ENCODE measurements at places on chromosomes 12 and 14.

DNA sequence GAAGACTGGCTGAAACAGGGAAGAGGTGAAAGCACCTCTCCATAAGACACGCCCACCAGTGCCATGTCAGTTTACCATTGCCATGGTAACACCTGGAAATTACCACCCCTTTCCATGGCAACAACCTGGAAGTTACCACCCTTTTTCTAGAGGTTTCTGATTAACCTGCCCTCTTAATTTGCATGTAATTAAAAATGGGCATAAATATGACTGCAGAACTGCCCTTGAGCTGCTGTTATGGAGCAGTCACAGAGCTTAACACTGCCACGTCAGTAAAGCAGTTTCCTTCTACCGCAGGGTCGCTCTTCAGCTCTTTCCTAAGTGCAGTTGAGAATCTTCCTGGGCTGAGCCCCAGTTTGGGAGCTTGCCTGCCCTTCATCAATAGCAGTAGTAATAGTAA, 55.2 kb downstream of the RASSF3 start:
- no peak for DNase-seq

DNA sequence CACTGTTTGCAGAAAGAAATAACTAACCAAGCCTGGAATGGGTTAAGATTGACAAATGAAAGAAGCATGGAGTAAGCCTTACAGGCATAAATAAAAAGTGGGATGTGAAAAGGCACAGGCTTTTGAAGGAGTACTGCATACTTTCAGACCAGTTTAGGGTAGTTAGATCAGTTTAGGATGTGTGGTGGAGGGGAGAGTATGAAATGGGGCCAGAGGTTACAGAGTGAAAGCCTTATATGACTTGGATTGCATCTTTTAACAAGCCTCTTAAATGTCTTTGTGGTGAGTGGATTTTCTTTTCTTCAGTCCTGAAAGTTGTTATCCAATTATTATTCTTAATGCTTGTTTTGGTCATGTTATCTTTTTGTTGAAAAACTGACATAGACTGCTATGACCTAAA, 52.2 kb upstream of the TRHDE start:
- no peak for DNase-seq

DNA sequence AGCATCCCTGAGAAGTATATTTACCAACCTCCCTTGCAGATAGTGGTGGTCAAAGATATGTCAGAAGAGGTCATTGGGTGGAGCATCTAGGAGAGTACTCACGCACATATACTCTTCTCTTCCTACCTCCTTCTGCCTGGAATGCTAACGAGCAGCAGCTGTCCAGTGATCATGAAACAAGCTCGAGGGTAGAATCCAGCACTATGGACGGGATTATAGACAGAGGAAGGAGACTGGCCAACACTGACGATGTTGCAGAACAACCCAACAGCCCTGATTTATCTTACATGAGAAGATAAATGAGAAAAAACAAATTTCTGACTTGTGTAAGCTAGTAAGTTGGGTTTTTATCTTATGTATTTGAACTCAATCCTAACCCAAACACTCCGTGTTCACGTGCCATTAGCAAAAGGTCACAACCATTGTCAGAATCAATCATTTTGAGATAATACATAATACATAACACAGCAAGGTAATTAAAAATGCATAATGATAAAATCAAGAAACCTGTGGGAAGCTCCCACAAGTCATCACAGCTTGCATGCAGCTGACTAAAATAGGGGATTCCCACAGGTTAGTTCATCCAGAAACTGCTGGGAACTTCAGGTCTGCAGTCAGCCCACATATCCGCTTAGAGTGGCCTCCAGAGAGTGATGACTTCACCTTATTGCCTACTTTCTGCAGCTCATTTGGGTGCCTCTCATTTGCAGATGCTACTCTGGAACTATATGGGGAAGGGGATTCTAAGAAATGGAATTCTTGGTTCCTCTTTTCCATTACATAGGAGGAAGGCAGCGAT, 36.3 kb upstream of the STK38L start:
- no peak for DNase-seq

DNA sequence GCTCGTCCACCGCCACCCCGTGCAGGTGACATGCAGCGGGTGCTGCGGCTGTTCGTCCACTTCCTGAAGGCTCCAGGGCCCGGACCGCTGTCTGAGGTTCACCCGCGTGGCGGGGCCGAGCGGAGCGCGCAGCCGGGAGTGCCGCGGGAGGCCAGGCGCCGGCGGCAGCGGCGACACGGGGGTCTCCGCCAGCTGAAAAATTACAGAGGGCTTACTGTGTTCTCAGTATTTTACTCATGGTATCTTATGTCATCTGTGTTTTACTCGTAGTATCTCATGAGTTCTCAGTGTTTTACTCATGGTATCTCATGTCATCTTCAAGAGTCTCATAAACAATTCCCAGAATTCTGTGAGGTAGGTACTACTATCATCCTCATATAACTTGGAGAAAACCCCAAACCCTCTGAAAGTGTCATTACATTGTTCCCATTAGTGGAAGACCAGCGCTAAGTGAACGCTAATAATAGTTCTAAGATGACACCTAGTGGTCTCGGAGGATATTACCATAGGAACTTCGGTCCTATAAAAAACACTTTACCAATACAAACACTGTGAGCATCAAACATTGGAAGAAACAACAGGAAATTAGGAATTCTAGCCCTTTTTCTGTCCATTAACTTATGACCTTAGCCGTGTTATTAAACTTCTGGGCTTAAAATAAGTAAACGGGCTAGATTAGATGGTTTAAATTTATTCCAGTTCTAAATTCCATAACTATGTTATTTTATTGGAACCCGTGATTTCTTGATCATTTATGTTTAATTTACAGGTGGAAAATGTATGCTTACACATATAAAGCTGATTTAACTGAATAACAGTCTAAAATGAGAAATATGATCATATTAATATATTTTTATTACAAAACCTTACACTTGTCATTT, 32.4 kb downstream of the AK7 start:
- DNase-seq = no peak

DNA sequence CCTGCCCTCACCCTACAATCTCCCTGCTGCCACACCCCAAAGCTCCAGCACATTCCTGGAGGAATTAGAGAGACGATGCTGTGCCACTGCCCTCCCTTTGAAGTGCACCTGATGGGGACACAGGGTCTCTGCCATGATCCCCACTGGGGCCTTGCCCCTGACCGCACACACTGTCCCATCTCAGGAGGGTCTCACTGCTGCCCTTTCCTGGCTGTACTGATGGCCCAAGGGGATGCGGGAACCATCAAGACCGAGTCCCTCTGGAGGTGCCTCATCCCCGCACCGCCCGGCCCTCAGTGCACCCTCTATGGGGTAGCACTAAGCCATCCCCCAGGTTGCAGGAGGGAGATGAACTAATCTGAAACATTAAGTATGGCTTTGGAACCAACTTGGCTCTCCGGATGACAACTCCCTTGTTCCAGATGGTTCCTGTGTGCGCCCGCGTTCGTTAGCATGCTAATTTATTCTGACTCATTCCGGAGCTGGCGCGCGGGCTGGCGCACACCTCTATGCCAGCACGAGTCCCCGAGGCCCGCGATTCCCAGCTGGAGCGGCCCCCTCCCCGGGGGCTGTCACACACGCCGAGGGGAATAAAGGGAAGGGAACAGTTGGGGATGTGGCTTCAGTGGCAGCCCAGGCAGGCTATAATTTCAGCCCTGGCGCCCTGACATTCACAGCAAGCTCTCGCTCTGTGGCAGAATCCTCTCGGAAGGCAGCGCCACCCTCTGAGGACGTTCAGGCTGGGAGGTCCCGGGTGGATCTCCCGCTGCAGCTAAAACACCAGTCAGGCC, 34.2 kb upstream of the C14orf180 start:
- no peak for DNase-seq

DNA sequence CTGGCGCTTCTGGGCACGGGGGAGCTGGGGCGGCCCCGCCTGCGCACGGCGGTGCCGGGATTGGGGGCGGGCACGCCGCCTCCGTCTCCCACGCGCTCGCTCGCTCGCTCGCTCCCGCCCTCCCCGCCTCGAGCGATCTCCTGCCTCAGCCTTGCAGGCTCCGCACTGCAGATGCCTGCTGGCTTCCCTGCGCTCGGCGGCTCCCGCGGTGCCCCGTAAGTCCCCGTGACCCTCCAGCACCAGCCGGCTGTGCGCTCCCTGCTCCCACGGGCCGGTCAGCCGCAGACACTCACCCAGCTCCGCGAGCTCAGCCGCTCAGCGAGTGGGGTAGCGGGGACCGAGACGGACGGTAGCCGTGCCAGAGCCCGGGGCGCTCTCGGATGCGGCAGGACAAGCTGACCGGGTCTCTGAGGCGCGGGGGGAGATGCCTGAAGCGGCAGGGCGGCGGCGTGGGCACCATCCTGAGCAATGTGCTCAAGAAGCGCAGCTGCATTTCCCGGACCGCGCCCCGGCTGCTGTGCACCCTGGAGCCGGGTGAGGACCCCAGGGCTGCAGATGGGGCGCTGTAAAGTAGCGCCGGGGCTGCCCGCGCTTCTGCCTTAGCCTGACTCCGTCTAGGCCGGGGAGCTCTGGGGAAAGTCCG, at the start of gene TBC1D30:
TSS of gene TBC1D30 (plus strand) at position 148 of the 643 bp plus-strand sequence. CDS start at position 381, 233 bp downstream.
- no peak for DNase-seq

- DNase-seq = no peak
These were observed 66.4 kb upstream of the FLRT2 start for GRCh38 chr14:85463512-85463911.

DNA sequence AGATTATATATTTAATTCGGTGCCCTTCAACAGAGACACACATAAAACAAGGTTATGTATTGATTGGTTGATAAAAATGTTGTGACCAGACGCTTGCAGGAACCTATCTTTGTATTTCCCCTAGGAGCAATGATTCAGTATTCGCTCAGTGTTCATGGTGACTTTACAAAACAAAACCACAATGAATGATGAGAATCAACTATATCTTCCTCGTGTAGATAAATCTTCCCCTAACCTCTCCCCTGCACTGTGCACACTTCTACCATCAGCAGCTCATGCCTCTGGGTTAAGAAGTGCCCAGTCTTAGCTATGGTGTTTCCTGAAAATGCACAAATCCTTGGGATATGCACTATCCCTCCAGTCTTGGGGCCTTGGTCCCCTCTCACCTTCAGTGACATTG, 16.3 kb downstream of the RIN3 start:
- DNase-seq = no peak

DNA sequence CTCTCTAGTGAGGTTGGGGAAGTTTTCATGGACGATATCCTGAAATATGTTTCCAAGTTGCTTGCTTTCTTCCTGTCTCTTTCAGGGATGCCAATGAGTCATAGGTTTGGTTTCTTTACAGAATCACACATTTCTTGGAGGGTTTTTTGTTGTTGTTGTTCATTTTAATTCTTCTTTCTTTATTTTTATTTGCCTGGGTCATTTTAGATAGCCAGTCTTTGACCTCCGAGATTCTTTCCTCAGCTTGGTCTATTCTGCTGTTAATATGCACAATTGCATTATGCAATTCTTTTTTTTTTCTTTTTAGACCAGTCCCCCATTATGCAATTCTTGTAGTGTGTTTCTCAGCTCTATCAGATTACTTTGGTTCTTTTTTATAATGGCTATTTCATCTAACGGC, 338.9 kb downstream of the AEBP2 start:
- DNase-seq = no peak

GRCh38 chr12:103884316-103884715, 43.3 kb upstream of the NT5DC3 start:
- no peak for DNase-seq

- no peak for DNase-seq
These were observed 227.1 kb downstream of the C12orf50 start for GRCh38 chr12:87801860-87802720.
